ENCODE measurements at places on chromosomes 2 and 18.

GRCh38 chr2:9983401-9984216 lies 32.1 kb downstream of the GRHL1 start:
- no peak for DNase-seq

DNA sequence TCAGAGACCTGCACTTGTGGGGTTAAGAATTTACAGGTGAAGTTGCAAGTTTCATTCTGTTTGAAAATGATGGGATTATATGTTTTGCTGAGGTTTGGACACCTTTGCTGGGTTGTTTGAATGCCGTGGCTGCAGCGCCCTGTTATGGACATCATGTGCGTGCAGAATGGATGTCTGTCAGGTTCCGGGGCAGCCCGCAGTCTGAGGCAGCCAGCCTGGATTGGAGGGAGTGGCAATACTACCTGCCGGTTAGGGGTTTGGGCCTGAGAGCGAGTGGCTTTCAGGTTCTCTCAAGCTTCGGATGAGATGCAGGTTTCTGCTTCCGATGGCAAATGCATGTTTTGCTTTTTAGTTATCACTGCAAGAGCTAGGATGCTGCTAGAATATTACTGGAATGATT lies 1.1 kb downstream of the CASP8 start:
- no peak for DNase-seq

GRCh38 chr2:73938718-73939352 lies 12.2 kb downstream of the DGUOK start:
- DNase-seq: no peak

DNA sequence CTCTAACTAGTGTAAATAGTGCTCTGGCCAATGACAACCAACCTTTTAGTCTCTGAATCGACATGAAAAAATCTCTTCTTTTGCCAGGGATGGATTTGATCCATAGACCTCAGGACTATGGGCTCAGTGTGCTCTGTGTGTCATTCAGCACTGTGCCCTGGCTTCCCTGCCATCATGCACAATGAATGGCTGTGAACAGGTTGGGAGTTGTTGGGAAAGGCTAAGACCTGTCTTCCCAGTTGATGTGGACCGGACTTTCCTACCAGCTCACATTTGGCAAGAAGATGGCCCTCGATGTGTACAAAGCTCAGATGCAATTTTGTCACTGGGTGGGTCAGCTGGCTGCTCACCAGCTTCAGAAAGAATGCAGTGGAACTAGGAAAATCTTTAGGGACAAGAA lies 26.0 kb upstream of the ARHGAP25 start:
- no peak for DNase-seq

GRCh38 chr2:43043553-43043870 lies 182.9 kb downstream of the ZFP36L2 start:
- DNase-seq: no peak

- DNase-seq: peak; percentile 7
These were observed 25.1 kb downstream of the GPR35 start for GRCh38 chr2:240650254-240650965.

Data from mucosa of gallbladder (tissue), 1 donor.